ENCODE measurements at places on chromosomes 4 and X.

DNA sequence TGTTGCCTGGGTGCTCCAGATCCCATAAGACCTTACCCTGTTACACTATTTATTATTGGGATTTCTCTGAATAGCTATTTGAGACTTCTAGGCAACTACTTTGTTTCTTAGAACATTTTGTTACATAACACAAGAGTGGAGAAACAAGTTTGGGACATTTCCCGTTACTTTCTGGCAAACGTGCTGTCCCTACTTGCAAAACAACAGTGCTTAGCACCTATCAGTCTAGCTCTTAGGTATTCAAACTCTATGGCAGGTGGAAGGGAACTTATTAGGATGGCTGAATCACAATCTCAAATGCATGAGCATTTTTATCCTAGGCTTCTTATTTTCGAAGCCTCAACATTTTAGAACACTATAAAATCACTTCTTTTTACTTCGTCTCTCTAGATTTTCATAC lies 613.6 kb downstream of the DMD start:
- DNase-seq = no peak

- no peak for DNase-seq
These were observed 43.9 kb upstream of the GEMIN8 start for GRCh38 chrX:14073556-14073955.

DNA sequence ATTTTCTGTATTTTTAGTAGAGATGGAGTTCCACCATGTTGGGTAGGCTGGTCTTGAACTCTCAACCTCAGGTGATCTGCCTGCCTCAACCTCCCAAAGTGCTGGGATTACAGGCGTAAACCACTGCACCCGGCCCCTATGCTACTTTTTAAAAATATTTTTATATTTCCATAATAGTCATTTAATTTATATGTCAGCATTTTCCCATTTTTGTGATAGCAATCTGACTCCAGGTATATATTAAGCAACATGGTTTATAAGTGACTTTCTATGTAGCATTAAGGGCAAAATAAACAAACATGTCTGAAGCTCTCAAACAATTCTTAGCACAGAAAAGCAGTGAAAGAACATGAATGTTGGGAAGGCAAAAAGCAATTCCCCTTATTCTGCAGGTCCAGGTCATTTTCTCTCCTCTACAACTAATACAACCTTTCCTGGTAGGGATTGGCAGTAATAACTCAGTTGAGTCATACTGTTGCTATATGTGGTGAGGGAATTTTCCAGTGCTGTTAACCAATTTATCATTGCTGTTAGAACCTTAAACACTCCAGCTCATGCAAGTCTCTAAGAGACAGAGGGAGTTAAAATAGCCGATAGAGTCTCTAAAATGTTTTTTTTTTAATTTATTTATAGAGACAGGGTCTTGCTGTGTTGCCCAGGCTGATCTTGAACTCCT lies 24.0 kb downstream of the SMIM14 start:
- no peak for DNase-seq

DNA sequence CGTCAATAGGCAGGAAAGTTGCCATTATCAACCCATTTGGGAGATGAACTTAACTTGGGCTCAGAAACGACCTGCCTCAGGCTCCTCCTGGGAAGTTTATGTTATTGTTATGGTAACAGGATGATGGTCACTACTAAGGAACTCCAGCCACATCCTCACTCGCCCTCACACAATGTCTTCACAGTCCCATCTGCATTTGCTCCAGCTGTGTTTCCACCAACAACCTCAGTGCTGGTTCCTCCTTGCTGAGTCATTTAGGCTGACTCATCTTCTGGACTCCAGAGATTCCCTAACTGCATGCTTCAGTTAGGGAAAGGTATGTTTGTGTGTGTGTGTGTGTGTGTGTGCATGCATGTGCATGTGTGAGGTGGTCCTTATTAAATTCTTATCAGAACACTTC lies 293.4 kb upstream of the BOD1L1 start:
- no peak for DNase-seq

GRCh38 chrX:155899366-155899765 lies 18.2 kb downstream of the VAMP7 start:
- no peak for DNase-seq

GRCh38 chrX:129529685-129530281 lies 6.5 kb upstream of the SMARCA1 start:
- DNase-seq = no peak

DNA sequence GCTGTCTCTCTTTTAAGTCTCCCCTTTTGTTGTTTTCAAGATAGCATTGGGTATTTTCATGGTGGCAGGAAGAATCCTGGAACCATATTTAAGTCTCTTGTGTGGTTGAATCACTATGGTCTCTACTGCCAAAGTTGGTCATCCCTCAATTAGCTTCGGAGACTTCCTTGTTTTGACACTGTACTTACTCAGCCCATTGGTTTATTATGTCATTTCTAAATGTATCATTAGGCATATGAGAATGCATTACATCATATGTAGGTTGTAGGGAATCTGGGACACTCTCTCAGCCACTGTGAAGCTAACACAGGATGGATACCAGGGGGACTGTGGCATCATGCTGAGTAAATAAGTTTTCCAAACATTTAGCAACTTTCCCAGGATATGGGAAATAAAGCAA lies 211.8 kb downstream of the DTHD1 start:
- DNase-seq = no peak

DNA sequence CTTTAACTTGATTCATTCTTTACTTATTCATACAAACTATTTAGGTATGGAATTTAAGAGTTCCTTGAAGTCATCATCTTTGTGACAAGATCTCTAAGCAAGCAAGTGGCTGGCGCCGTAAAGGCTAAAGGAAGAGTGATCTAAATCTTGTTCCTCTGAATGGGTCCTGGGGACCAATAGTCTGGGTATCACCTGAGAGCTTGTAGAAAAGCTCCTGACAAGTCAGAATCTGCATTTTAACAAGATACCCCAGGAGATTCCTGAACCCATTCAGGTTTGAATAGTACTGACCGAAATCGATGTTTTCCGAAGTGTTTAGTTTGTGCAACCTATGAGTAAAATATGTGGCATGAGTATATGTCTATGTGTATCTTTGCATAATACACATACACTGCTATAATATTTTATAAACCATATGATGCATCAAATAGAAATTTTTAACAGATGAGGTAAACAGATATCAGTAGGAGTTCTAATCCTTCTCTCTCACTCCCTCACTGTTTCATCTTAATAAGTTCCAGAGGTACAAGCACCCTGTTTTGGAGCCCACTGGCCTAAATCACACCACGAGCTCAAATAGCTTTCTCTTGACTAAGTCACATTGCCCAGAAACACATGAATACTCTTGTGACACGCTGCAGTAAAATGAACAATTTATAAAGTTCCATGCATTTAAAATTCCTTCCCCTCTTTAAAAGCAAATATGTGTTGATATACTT lies 170.0 kb downstream of the RELL1 start:
- no peak for DNase-seq

DNA sequence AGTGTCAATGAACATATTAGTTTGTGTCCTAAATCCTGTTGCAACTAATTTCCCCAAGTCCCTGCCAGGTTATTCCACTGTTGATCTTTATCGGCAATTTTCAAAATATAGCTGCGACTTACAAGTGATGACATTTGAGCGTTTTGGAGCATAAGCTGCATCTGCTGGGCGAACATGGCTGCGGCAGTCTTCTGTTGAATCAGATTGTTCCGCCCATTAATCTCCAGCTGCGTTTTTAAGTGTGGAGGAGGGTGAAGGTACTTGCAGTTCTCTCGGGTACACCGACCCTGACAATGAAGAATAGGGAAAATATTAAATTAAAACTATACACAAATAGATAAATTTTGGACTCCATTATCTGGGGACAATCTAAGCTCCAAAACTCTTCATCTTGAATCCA lies 82.7 kb downstream of the MBNL3 start:
- no peak for DNase-seq

DNA sequence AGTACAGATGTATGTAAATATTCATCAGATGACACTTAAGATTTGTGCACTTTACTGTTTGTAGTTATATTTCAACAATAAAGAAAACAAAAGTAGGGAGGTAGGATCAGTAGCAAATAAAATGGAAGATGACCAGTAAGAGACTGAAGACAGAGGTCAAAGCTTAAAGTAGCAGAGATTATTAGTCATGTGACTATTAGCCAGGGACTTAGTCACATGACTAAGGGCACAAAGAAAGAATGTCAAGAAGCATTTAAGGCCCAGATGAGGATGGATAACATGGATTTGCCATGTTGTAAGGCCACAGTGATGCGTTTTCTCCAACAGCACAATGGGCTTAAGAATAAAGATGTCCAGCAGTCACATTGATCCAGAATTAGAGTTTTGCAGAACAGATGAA lies 479.6 kb downstream of the BCOR start:
- no peak for DNase-seq

DNA sequence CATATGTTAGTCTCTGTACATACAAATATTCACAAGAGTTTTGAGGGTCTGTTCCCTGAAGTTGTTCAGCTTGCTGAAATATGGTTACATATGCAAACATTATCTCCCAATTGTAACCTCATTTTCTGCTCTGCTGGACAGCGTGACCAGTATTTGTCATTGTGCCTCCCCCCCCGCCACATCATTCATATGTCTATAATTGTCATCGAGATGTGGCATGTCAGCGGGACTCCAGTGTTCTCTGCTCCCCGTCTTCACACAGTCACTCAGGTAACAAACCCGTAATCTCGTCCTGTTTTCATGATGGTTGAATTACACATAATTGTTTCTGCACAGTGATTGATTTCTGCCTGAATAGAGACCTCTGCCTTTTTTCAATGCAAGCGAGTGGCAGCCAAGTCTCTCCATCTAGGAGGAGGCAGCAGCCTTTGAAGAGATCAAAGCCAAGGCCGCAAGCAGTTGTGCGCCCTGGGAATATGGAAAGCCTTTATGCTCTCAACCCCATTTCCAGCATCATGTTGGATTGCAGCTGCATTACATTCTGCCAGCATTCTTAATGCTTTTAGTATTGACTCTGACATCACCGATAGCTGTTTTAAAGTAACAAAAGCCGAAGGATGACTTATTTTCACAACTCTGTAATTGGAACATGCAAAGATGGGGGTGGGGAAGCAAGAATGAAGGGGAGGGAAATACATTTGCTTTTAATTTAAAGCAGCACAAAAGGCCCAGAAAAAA lies 27.4 kb downstream of the LEF1 start:
- DNase-seq = no peak

GRCh38 chr4:102193145-102193544 lies 152.1 kb downstream of the SLC39A8 start:
- DNase-seq = no peak

- DNase-seq = peak; percentile 17
These were observed 28.6 kb downstream of the MAGEB1 start for GRCh38 chrX:30275498-30275897.

GRCh38 chrX:11130136-11130535 lies 19.0 kb downstream of the HCCS start:
- no peak for DNase-seq

DNA sequence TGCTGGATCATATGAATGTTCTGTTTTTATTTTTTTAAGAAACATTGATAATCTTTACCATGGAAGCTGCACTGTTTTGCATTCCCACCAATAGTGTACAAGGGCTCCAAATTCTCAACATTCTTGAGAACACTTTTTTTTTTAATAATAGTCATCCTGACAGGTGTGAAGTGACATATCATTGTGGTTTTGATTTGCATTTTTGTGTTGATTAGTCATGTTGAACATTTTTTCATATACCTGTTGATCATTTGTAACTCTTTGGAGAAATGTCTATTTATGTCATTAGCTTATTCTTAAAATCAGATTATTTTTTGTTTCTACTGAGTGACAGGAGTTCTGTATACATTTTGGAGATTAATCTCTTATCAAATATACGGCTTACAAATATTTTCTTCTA lies 408.5 kb downstream of the GLUD2 start:
- DNase-seq = no peak

- no peak for DNase-seq
These were observed 116.1 kb downstream of the FAM53A start for GRCh38 chr4:1567808-1568581.

DNA sequence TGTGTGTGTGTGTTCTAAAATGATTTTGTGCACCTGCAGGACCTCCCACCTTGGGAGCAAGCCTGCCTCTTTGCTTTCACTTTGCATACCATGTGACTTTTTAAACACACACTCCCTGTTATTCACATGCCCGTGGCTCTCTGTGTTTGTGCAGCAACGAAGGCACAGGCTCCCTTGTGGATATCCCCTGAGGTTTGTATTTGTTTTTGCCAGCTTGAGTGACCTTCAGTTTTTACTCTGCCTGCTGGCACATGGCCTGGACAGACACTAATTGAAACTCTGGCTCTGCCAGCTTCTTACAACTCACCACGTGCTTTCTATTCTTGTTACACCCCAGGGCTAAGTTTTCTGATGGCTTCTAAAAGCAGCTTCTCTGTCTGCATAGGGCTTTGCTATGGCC lies 885.8 kb downstream of the SH3BGRL start:
- DNase-seq = no peak

DNA sequence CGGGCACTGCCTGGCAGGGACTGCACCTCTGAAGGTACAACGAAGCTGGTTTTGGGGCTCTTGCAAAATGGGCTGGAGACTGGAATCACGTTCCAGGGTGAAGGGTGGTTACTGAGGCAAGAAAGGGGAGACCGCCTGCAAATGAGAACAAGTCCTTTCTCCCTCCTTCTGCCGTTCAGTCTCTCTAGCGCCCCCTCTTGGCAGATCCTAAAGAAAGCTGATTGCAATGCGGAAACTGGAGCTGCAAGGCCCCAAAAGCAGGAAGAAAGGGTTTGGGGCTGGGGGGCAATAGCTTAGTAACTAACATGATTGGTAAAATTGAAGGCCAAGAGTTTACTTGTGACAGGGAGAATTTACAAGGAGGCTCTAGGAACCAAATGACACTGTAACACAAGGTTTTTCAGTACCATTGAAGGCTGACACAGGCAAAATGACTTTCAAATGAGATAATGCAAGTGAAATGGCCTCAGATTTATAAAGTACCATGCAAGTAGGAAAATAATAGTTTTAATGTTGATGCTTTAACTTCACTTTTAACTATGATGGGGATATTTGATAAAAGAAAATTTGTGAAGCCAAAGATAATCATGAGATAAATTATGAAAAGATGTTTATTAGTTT lies 222.7 kb upstream of the HAND2 start:
- DNase-seq = peak; percentile 76

- DNase-seq = no peak
These were observed 26.2 kb upstream of the RHOH start for GRCh38 chr4:40170588-40170987.

GRCh38 chr4:174616661-174617060 lies 94.4 kb upstream of the HPGD start:
- no peak for DNase-seq

Measured in KBM-7 (cell line).